GM12864 (cell line): ENCODE measurements at places on chromosomes 1 and 21.

GRCh38 chr21:44727757-44728156, 16.4 kb upstream of the TSPEAR start:
- no peak for DNase-seq

DNA sequence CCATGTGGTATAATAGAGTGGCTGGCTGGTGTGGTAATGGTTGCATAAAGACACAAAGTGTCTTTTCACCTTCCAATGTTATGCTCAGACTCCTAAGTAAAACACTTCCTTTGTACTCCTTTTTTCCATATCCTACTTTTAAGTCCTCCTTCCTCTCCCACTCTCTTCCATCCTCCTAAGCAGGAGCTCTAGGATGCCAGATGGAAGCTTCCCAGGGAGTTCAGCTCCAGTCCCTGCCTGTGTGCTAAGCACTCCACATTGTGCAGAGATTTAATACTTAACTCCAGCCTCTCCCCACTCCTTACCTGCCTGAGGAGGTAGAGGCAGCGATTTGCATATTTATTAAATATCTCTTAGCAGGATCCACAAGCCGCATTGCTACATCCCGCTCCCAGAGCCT, 60.5 kb upstream of the IGSF21 start:
- DNase-seq: no peak

GRCh38 chr1:43206600-43207228, 34.6 kb downstream of the CFAP57 start:
- no peak for DNase-seq

DNA sequence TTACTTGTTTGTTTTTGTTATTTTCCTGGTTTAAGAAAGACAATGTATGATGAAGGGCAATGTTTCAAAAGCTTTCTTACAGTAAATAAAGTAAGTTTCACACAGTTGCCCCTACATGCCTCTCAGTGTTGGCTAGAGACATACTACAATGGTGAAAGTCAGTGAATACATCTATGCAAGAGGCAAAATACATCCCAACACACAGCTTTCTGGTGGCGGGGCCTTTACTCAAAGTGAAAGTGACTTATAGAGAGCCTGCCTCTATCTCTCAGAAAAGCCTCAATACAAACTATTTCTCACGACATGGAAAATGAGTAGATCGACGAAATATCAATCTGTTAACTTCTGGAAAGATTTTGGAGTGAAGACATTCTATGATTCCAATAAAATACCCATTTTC, 122.3 kb downstream of the SLC30A10 start:
- no peak for DNase-seq

DNA sequence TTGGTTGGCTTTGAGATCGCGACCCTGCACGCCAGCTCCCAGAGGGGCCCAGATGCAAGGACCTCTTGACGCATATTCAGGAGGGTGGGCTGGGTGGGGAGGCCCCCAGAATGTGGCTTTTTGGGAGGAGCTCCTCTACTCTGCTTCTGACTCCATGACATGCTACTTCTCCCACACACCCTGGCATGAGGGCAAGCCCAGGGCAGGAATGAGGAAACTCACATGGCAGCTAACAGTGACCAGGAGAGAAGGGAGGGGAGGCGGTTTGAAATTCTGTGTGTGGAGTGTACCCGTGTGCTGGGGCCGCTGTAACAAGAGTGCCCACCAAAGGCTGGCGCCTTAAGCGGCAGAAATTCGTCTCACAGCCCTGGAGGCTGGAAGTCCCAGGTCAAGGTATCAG, 61.3 kb upstream of the GPR153 start:
- no peak for DNase-seq

DNA sequence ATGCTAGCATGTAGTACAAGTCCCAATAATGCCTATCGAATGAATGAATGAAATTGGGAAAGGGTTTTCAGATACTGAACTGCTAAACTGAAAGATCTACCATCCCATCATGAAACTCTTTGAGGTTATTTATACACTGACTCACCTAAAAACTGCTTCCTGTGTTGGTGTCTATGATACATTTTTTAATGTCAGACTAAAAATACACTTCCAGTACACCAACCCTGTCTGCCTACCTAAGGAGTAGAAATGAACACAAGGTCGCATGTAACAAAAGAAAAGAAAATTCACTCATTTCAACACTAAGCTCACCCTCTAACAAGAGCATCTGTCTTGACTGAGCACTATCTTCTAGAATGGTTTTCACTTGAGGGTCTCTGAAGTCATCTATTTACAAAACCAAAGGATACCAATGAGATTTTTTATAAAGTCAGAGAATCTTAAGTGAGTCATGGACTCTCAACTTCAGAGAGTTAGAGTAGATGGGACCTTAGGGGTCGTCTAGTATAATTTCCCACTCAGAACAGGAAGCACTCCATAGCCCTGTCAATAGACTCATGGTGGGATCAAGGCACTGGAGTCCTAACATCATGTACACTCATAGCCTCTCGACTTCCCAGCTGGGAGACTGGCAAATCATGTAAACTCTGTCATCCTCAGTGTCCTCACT, 53.4 kb downstream of the WLS start:
- peak; percentile 16 for DNase-seq

- no peak for DNase-seq
Measured at GRCh38 chr1:202310746-202311145, 31.0 kb downstream of the UBE2T start.

DNA sequence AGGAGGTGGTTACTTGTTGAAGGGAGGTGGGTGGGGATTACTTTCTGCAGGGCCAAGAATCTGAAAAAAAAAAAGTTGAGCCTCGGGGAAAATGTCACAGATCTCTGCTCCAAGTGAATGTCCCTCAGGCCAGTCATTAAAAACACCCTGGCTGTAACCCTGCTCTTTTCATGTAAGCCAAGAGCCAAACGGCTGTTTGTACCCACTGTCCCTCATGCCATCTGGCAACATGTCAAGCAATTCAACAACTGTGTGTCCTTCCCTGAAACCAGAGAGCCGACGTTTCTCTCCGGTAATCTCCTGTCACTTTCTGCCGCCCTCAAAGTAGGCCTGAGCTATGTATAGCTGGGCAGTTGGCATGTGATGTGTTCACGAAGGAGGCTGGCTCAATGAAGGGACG, 14.7 kb downstream of the CASQ2 start:
- DNase-seq: no peak

DNA sequence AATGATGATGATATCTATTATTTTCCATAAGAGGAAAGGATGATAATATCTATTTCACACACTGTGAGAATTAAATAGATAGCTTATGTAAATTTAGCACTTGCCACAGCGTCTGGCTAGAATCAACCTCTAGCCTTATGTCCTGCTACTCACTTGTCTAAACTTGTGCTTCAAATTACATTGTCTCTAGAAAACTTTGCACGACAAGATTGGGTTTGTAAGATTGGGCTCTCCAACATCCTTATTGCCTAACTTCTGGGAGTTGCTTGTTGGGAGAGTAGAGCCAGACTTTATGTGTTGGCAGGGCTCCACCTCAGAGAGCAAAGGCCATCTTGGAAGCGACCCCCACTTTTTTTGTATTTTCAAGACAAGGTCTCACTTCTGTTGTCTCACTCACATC, 50.0 kb upstream of the POGK start:
- no peak for DNase-seq

DNA sequence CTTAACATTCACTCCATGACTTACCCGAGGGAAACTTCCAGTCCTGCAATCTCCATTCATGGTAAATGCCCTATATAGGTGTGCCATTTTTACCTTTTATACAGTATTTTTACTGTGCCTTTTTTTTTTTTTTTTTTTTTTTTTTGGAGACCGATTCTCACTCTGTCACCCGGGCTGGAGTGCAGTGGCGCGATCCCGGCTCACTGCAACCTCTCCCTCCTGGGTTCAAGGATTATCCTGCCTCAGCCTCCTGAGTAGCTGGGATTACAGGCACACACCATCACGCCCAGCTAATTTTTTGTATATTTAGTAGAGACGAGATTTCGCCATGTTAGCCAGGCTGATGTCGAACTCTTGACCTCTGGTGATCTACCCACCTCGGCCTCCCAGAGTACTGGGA, 124.4 kb upstream of the PLPPR4 start:
- DNase-seq: no peak

GRCh38 chr1:100354971-100355394, 2.7 kb downstream of the CDC14A start:
- DNase-seq: no peak

- DNase-seq: no peak
Measured at GRCh38 chr1:220746851-220747250, 1.3 kb upstream of the MTARC2 start.

DNA sequence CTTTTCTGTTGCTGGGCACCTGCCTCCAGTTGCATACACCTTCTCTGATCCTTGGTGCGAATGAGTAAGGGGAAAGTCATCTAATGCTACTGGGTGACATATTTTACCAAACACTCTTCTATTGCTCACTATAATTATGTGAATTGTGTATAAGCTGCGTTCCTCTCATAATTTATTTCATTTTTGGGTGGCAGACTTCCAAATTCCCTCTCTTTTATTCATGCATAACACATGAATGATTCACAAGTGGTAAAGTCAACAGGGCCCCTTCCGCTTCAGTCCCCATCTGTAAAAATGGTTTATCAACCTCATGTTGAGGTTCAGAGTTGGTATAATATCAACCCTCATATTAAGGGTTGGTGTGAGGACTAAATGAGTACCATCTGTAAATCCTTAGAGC, 3.2 kb upstream of the QSOX1 start:
- DNase-seq: no peak

DNA sequence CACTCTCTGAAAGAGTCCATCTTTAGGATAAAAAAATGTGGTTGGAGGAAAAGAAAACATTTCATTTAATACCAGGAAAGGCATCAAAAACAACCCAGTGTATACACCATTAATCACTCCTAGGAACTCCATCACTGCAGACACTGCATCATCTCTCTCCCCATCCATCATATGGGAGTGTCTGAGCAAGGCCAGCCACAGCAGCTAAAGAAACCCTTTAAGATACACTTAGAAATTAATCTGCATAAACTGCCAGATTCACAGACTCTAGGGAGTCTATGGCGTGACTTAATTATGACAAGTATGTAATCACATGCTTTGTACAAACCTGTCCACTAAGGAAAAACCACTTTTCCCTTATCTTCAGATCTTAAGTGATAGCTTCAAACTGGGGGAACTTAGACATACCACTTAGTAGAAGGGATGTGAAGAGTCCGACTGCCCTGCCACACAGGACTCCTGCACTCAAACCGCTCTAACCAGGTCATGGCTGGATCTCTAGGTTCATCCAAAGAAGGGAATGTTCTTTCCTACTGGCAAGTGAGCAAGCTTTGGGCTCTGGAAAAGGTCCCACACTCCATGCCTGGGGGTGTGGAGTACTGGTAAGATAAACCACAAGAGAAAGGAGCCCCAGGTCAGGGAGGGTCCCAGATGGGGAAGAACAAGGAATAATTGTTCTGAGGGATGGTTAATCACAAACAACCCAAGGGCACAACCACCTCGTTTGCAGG, 61.0 kb upstream of the C8B start:
- no peak for DNase-seq

- DNase-seq: no peak
Measured at GRCh38 chr1:43197343-43198127, 25.4 kb downstream of the CFAP57 start.
